Skin of body (tissue), 3 donors: ENCODE measurements at places on chromosomes 2 and 18. TPM values are rescaled to one million over a fixed set of nuclear protein-coding genes. Genes with fewer than 3 reads are reported as not detected.

The GCG gene
- total RNA-seq: not detected

The RGPD4 gene
- total RNA-seq: not detected

The SNED1 gene
- 9.7 TPM for total RNA-seq

The VWA3B gene
- not detected for total RNA-seq

The C2orf80 gene
- total RNA-seq: not detected

DNA sequence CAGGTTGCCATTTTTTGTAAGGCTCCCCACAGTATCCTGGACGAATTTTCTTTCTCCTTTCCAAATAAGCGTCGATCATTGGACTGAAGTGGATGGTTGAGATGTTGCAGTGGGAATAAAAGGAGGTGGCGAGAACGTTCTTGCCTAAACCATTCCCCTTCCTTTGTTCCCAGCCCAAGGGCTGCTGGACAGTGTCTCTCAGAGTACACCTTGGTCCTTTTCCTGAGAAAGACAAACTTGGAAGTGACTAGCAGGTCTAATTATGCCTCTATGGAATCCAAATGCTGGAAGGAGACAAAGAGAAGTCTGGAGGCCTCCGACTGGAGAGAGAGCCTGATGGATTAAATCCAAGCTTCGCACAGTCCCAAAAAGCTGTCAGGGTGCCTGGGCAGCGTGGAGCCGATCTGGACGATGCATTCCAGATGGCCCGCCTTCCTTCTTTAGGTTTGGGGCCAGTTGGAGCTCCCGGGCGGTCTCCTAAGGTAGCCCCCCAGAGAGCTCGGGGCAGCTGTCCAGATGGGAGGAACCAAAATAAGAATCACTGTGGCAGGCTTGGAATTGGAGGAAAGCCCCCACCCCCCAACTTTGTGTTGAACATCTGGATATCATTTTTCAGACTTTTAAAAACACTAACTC is 186.8 kb downstream of the TMEM247 start:
- DNase-seq: peak; percentile 90

DNA sequence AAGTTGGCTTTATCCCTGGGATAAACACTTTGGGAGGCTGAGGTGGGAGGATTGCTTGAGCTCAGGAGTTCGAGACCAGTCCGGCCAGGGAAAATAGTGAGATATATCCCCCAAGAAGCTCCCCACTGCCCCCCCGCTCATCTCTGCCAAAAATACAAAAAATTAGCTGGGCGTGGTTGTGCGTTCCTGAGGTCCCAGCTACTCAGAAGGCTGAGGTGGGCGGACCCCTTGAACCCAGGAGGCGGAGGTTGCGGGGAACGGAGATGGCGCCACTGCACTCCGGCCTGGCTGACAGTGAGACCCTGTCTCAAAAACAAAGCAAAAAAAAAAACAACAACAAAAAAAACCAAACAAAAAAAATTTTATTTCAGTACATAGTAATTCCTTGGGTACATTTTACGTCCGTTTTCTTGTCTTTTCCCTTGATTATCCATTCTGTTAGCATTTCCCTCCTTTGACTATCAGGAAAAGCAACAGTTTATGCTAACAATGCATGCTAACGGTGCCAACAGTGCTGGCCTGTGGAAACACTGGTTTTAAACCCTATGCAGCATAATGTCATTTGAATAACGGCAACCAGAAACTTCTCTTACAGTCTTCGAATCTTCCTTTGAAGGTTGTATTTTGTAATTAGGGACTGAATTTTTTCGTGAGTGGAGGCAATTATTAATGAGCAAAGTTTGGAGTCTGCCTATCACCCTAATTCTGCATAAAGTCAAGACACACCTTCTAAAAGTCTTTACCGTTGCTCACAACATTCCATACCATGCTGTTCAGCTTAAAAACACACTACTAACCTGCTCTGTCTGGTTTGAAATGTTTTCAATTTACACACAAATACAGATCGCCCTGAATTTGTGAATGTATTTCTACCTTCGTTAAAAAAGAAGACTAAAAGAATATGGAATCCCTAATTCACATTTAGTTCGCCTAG is 721 bp upstream of the MIB1 start:
- no peak for DNase-seq

DNA sequence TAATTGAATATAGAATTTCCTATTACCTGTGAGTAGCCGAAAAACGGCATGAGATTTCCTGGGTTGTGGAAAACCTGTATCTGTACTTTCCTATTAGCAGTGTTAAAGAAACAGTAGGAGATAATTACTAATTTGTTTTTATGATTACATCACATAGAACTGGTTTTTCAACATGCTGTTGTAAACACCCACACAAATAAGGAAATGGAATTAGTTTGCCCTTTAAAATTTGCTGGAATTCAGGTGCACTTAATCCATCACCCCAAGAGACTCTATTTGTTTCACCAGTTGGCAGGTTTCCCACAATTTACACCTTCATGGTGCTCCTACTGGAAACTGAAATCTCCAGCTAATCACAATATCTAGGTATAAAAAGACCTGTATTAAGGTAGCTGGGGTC is 274.1 kb upstream of the SLC8A1 start:
- no peak for DNase-seq

- no peak for DNase-seq
Observed at GRCh38 chr2:170475878-170476277, 239.3 kb upstream of the SP5 start.

- no peak for DNase-seq
Observed at GRCh38 chr2:8462899-8463648, 218.8 kb upstream of the ID2 start.

- DNase-seq: no peak
Observed at GRCh38 chr2:105391058-105391627, 7.7 kb downstream of the FHL2 start.

DNA sequence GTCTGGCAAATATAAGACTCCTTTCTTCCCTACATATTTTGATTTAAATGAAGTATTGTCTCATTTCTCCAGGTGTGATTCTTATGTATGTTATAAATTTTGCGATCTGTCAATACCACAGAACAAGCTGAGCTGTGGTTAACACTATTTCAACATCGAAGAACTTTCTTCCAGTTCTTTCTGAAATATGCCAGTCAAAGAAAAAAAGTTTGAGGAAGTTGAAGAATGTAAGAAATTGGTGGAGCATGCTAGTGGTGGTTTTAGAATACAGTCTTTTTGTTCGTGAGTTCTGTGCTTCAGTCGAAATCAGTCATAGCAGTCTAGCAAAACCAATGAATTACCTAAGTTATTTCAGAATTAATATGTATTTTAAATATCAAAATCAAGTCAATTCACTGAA is 8.6 kb upstream of the COBLL1 start:
- DNase-seq: no peak

GRCh38 chr18:42533009-42533575 is 578.1 kb downstream of the PIK3C3 start:
- DNase-seq: no peak
